ENCODE measurements at places on chromosomes 5 and 9. TPM values are rescaled to one million over a fixed set of nuclear protein-coding genes. Genes with fewer than 3 reads are reported as not detected.

LIFR gene
- total RNA-seq: 62.4 TPM

CATSPER3 gene
- 1.1 TPM for total RNA-seq

FOXD4L4 gene
- 0.38 TPM for total RNA-seq

SLC22A4 gene
- 2.2 TPM for total RNA-seq

GRCh38 chr9:26054600-26055520, 376.6 kb upstream of the TUSC1 start:
- no peak for DNase-seq

- no peak for DNase-seq
Measured at GRCh38 chr5:95134326-95134725, 150.6 kb downstream of the MCTP1 start.

HSPB3 gene
- total RNA-seq: not detected

PLAC8L1 gene
- 2.6 TPM for total RNA-seq

DNA sequence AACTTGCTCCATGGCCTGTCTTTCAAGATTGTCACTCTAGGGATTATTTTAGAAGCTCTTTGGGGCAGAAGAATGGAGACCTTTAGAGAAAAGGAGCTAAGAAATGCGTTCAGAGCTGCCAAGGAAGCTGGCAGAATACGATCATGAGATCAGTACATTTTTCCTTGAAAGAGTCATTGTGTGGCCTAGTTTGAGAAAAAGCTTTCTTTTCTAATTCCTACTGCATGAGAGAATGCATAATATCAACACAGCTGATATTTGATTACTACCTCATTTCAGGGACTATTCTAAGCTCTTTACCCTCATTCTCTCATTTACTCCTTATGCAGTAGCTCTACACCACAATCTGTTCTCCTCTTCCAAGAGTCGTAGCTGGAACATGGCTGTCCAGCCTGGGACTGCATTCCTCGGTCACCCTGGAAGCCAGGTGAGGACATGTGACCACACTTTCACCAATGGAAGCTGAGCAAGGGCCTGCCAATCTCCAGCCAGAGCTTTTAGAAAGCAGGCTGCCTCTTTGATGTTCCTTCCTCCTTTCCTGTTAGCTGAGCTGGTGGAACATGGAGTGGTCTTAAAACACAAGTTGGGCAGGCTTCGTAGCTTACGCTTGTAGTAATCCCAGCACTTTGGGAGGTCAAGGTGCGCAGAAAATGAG, 99.3 kb upstream of the LHFPL2 start:
- DNase-seq: no peak

- DNase-seq: no peak
Measured at GRCh38 chr5:78896132-78896531, 89.0 kb downstream of the ARSB start.

GRCh38 chr5:16849775-16850174, 86.3 kb downstream of the MYO10 start:
- no peak for DNase-seq

UBTD2 gene
- 41.2 TPM for total RNA-seq

CA9 gene
- 1.7 TPM for total RNA-seq

IL5 gene
- total RNA-seq: not detected

ZNF462 gene
- 140 TPM for total RNA-seq

- DNase-seq: no peak
Measured at GRCh38 chr5:72268753-72269410, 51.2 kb downstream of the MRPS27 start.

HNRNPAB gene
- total RNA-seq: 198 TPM

DNA sequence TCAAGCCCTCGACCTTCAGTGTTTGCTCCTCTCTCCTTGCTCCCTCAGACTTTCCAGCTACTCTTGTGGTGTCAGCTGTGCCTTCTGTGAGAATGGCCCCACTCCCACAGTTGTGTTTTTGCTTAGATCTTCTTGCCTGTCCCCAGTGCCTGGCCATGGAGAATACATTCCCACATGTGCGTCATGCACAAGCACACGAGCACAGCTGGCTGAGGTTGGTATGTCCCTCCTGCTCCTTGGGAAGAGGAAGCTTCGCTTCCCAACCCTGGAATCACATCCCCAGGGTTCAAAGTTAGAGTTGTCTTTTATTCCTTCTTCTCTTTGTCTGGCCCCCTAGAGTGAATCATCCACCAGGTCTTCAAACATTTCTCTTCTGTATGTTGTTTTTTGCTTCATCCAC, 518.6 kb downstream of the CCDC171 start:
- DNase-seq: no peak

- no peak for DNase-seq
Measured at GRCh38 chr5:62689599-62690368, 111.2 kb downstream of the LRRC70 start.

DNA sequence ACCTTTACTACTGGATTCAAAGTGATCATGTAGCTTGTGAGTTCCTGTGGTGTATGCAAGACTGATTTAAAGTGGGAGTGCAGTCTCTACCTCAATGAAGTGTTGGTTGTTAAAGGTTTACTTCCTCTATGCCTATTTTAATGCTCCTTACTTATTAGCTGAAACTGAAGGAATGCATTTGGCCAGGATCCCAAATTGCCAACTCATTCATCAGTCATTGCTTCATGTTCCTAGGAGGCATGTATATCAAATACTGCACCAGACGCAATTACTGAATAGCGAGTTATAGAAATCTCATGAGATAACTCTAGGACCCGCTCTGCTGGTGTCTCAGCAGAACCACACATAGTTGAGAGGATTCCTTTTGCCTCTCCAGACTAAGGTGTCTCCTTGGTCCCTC, 143.0 kb upstream of the RPS23 start:
- DNase-seq: no peak

- DNase-seq: no peak
Measured at GRCh38 chr9:12856603-12857002, 81.8 kb downstream of the LURAP1L start.

NTMT1 gene
- 33.0 TPM for total RNA-seq

ALDH1B1 gene
- total RNA-seq: 19.7 TPM

DNA sequence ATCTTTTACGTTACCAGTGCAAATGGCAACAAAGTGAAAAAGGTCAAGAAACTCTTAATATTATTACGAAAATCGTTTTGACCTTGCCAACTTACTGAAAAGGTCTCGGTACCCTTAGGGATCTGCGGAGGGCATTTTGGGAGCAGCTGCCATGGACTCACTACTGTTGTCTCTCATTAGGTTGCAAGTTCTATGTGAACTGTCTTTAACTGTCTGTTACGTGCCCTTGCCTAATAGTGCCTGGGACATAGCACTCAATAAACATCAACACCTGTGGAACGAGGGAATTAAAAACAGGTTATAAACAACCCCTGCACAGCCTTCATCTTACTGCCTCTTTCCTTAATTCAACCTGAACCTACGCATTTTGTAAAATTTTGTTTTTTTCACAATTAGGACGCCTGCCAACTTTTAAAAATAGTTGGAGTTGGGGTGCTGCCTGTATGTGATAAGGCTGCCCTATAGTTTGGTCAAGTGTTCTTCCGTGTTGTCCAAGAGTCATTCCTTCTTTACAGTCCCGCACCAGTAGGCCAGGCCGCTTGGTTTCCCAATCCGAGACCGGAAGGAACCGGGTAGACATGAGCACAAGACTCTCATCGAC, 527 bp upstream of the SREK1 start:
- no peak for DNase-seq

DNA sequence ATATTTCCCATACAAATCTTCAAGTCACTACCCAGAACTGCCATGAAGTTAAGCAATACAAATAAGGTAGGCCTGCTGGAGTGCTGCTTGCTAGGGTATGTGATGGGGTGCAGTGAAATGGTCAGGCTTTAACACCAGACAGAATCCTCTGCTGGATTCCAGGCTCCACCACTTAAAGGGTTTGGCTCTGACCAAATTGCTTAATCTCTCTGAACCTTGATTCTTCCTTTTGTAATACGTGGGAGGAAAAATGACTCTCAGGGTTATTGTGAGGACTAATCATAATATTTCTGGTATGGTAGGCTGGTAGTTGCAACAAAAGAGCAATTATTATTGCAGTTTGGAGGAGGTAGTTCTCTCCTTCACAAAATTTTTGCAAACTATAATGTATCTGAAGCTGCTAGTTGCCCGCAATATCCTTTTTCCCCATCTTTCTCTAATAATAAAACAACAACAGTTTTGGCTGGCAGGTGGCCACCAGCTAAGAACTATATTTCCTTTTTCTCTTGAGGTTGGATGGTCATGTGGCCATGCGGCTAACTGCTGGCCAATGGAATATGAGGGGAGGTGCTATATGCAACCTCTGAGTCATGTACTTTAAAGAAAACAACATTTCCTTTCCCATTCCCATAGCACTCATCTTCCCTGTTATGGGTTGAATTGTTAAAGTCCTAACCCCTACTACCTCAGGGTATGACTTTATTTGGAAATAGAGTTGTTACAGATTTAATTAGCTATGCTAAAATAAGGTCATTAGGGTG, 44.1 kb downstream of the CCL28 start:
- no peak for DNase-seq

- no peak for DNase-seq
Measured at GRCh38 chr9:28624771-28625170, 1051.5 kb upstream of the C9orf72 start.

CDC20B gene
- 0.16 TPM for total RNA-seq

AJM1 gene
- 3.8 TPM for total RNA-seq

GRCh38 chr5:112374356-112374755, 44.7 kb downstream of the EPB41L4A start:
- no peak for DNase-seq

DNA sequence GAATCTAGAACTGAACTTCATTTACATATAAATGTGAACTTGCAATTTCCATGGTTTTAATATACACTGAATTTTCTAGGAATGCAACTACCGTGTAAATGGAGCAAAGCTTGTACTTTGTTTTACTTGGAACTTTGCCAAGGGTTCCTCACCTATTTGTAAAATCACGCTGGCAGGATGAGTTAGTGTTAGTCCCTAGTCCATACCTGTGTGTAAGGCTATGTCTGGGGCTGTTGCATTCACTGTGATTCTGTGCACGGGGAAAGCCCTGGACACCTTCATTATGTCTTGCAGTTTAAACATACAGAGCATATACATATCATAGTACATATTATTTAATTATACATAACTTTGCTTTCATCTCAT, 119.9 kb downstream of the PAX5 start:
- DNase-seq: no peak

MYMK gene
- total RNA-seq: not detected

FGFR4 gene
- 8.0 TPM for total RNA-seq

GRCh38 chr9:20914556-20914955, 116.9 kb downstream of the HACD4 start:
- DNase-seq: no peak

GRCh38 chr9:125119643-125120286, 23.6 kb downstream of the SCAI start:
- DNase-seq: no peak

- no peak for DNase-seq
Measured at GRCh38 chr5:135710045-135710675, 124.3 kb upstream of the SLC25A48 start.

TMC1 gene
- total RNA-seq: 0.22 TPM

GRCh38 chr5:88886252-88886651, 3.3 kb upstream of the MEF2C start:
- no peak for DNase-seq

RGMB gene
- total RNA-seq: 11.8 TPM

DNA sequence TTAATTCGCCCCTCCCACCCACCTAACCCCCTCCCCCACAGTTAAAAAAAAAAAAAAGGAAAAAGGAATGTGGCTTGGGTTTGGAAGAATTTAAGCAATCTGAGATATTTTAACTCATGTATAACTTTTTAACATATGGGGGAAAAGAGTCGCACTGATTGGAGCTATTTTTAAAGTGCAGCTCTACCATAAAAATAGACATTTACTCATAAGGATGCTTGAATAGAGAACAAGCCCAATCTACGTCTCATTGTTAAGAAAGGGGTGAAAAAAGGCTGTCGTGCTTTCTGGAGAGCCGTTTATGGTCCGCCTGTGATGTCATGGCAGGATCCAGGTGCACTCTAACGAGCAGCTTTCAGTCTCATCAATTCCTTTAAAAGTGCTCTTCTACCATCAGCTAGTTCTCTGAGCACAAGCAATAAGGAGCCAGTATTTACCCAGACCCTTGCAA, 142.4 kb downstream of the ELAVL2 start:
- no peak for DNase-seq

GRCh38 chr5:169772688-169773087, 135.6 kb downstream of the DOCK2 start:
- DNase-seq: no peak

- DNase-seq: no peak
Measured at GRCh38 chr9:123281659-123282350, 13.4 kb upstream of the STRBP start.

GFPT2 gene
- 16.3 TPM for total RNA-seq

ADAMTS6 gene
- total RNA-seq: 17.3 TPM

- no peak for DNase-seq
Measured at GRCh38 chr9:76297721-76298239, 96.4 kb downstream of the RFK start.

DNA sequence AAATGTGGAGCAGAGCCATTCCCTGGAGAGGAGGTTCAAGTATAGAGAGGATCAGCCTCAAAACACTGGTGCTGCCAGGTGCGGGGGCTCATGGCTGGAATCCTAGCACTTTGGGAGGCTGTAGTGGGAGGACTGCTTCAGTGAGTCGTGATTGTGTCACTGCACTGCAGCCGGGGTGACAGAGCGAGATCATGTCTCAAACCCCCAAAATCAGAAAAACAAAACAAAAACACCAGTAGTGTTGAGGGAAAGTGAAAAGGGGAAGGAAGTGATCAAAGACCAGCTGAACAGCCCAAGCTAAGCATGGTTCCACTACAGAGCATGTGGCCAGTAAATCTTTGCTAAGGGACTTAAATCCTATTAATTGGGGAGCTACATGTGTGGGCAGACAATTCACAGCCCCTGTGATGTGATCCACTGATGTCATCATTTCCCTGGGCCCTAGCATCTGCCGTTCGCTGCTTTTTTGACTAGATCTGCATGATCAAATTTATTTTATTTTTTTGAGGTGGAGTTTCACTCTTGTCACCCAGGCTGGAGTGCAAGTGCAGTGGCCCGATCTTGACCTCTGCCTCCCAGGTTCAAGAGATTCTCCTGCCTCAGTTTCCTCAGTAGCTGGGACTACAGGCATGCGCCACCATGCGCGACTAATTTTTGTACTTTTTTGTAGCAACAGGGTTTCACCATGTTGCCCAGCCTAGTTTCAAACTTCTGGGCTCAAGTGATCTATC, 2.7 kb upstream of the PCBD2 start:
- DNase-seq: no peak

GRCh38 chr5:138000102-138000723, 32.7 kb downstream of the FAM13B start:
- DNase-seq: no peak

GRCh38 chr5:122947772-122948171, 88.8 kb downstream of the PPIC start:
- DNase-seq: no peak

DNA sequence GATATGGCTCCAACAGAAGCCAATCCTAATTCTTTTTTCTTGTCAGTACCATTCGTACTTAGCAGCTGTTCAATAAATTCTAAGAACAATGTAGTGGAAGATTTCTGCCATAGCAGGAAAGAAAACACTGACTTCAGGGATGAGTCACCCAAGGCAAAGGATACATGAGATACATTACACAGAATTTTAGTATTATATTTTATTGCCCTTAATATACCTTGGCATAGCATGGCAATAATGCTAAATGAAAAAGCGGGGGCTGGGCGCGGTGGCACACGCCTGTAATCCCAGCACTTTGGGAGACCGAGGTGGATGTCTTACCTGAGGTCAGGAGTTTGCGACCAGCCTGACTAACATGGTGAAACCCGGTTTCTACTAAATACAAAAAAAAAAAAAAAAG, 619.1 kb upstream of the DAB2 start:
- no peak for DNase-seq

FOXD4 gene
- 0.35 TPM for total RNA-seq

Measured in mesothelial cell of epicardium (in vitro differentiated cells).